ENCODE measurements at places on chromosomes 2 and 18. TPM values are rescaled to one million over a fixed set of nuclear protein-coding genes. Genes with fewer than 3 reads are reported as not detected.

- no peak for DNase-seq
These were observed 378.6 kb upstream of the SLC14A2 start for GRCh38 chr18:45236676-45237075.

DNA sequence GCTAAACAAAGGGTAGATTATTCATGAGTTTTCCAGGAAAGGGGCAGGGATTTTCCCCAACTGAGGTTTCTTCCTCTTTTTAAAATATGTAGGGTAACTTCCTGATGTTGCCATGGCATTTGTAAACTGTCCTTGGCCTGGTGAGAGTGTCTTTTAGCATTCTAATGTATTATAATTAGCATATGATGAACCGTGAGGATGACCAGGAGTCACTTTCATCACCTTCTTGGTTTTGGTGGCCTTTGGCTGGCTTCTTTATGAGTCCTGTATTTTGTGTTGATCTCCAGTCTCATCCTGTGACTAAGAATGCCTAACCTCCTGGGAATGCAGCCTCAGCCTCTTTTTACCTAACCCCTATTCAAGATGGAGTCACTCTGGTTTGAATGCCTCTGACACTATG is 391.0 kb upstream of the LINC00305 start:
- DNase-seq: no peak

DNA sequence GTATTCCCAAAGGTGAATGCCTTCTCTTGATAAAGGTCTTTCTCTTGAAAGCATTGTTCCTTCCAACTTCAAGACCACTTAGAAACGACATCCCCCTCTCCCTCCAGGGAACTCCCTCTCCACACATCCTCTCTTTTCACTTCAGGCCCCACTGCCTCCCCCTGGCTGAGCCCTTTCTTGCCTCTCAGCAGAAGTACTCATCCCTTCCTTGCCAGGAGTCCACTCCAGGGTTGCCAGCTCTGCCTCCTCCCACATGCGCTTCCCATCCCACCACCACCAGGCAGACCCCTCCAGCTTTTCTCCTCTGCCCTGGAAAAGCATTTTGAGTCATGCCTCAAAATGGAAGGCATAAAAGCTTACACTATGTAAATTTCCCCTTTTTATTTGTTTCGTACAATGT is 126.3 kb upstream of the SALL3 start:
- no peak for DNase-seq

DNA sequence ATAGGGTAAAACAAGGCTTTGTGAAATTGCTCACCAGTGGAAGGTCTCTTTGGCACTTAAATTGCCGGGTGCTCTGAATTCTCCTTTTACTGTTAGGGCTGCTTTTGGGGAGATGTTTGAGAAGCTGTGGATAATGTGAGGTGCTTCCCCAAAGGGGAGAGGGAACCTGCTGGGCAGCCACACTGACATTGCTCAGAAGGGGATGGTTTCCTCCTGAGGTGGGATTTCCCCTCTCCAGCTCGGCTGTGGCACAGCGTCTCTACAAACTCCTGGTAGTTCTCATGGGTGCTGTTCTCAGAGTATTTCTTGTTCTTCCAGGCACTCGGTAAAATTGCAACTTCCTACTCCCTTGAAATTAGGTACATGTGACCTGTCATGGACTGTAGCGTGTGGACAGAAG is 124.2 kb downstream of the LPIN1 start:
- no peak for DNase-seq

DNA sequence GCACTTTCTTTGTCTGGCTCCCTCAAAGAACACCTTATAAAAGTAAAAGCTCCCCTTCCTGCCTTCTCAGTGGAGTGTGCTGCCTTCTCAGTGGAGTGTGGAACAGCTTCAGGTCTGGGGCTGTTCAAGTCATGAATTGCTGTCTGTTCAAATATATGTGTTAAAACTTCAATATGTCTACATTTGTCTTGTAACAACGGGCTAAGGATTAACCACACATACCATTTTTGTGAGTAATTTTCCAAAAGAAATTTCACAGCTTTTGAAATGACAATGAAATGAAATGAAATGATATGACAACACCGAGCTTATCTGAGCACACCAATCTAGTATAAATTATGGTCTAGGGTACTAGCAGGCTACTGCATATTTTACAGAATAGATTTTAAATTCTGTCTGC is 42.9 kb downstream of the CABYR start:
- DNase-seq: no peak

- no peak for DNase-seq
These were observed 149.2 kb downstream of the ABCA12 start for GRCh38 chr2:214989187-214989586.

The MBD1 gene
- 33.0 TPM for polyA plus RNA-seq

Data from sigmoid colon (tissue), 7 donors.